Thoracic aorta (tissue), 2 donors: ENCODE measurements at places on chromosomes 1 and 21.

DNA sequence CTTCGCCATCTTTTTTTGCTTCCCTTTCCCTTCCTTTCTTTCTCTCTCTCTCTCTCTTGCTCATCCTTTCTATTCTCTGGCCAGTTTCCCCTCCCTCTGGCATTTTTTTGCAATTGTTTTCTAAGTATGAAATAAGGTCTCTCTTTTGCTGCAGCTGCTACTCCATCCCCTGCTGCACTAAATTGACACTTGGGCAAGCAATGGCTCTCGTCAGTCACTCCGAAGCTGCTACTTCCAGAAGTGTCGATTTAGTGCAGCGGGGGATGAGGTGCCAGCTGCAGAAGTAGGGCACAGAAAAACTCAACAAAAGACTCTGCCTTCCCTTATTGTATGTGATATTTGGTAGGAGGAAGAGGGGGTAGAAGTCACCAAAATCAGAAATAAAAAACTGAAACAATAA is 642.3 kb downstream of the RWDD3 start:
- DNase-seq = no peak

- no peak for DNase-seq
These were observed 530.2 kb downstream of the PTPRC start for GRCh38 chr1:199168888-199169585.

DNA sequence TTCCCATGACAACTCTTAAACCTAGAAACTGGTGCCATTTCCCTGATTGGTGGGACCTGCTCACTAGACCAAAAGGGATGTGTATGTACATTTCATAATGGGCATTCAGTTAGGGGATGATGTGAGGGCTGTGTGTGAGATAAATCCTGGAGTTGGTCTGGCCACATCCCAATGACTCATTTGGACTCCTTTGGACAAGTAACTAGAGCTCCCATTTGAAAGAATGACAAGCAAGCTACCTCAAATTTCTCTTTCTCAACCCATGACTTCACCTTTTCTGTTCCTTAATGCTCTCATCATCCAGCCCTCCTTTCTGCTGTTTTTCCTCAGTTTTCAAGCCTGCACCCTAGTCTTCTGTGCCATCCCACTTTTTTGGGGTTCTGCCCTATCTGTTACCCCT is 27.9 kb downstream of the EBNA1BP2 start:
- no peak for DNase-seq

DNA sequence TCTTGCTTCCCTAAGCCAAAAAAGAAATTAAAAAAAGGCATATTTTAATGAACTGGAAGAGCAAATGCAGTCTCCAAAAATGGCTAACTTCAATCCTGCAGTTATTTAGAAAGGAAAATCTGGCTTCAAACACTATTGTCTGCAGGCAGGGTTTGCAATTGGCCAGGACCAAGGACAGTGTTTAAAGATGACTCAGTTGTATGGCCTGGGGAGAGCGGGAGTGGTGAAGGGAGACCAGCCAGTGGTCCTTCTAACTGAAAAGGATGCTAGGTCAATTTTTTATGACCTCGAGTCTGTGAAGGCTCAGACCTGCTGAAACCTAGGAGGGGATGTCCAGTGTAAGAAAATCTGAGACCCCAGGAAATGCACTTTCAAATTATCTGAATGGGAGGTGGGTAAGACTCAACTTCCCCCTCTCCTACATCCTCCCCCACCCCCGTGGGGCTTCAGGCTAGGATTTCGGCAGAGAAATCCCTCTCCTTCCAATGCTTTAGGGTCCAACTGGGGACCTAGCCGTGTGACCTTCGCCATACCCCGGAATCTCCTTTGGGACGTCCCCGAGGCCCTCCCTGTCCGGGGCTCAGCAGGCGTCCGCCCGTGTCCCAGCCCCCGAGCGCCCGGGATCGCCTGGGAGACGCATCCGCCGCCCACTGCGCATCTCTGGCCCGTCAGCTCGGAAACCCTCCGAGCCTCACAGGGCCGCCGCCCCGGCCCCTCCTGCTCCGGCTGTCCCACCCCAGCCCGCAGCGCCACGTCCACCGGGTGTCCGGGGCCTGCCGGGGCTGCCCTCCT is 602 bp upstream of the RIMKLA start:
- DNase-seq = no peak

- no peak for DNase-seq
These were observed 681.4 kb upstream of the ADGRL2 start for GRCh38 chr1:81119319-81119718.

- no peak for DNase-seq
These were observed 16.9 kb downstream of the MATN1 start for GRCh38 chr1:30706528-30706927.

DNA sequence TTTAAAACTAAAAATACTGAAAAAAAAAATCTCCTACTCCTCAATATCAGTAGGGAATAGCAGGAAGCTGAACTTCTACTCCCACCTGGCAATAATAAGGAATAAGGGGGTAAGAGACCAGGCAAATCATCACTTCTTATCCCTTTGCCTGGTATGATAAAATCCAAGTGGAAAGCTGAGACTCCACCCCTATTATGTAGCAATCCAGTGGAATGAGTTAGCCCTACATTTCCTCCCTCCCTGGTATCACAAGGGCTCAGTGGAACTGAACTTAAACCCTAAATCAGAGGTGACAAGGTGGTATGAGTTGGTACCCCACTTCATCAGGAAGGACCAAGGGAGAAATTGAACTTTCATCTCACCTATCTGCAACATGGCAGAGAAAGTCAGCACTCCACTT is 25.7 kb downstream of the TRIM33 start:
- no peak for DNase-seq

- DNase-seq = no peak
These were observed 177.3 kb upstream of the ETV3 start for GRCh38 chr1:157315544-157315943.

GRCh38 chr1:158035976-158036583 is 42.6 kb downstream of the KIRREL1 start:
- DNase-seq = no peak

GRCh38 chr1:206828765-206829164 is 36.7 kb upstream of the IL20 start:
- no peak for DNase-seq

GRCh38 chr1:219416598-219417238 is 196.2 kb downstream of the ZC3H11B start:
- DNase-seq = no peak

DNA sequence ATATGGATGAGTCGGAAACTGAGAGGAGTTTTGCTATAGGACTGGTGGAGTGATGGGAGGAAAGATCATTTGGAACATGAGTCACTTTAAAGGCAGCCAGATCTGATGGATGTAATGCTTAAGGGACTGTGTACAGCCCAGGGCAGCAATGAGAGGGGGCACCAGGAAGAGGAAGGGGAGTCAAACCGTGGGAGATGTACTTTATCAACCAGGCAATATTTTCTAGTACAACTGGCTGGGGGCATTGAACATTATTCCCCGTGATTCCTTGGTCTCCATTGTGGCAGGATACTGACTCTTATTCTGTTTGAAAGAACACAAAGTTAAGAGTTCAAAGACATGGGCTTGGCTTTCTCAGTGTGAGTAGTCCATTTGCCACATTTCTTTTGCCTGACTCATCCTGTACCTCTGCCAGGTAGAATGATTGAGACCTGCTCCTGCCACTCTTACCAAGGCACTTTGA is 268.2 kb upstream of the NR5A2 start:
- DNase-seq = no peak

- DNase-seq = no peak
These were observed 39.9 kb upstream of the PPP1R15B start for GRCh38 chr1:204451352-204452124.

DNA sequence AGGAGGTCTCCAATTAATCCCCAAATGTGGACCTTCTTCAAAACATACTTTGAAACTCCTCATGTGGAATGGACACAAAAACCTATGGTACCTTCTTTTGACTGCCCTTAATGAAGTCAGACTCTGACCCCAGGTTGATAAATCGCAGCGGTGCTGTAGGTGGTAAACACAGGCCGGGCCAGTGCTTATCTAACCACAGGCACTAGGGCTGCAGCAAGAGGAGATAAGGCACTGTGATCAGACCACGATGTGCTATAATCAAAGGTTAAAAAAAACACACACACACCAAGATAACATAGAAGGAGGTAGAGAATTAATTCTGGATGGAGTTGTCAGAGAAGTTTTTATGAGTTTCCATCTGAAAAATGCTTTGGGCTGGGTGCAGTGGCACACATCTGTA is 52.3 kb upstream of the SIPA1L2 start:
- no peak for DNase-seq

DNA sequence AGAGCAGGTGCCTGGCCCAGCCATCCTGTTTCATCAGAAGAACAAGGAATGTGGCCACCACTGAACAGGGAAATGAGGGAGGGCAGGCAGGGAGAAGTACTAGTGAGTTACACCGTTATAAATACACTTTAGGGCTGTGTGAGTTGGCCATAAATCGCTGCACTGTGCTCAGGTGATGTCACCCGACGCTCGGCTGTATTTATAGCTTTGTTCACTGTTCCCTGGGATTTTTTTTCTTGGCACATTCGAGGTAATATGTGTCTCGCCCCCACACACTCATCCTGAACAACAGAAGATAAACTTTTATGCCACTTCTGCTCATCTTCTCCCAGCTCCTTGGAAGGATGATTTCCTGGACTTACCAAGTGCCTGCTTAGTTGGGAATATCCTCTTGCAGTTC is 9.0 kb upstream of the KIRREL1 start:
- no peak for DNase-seq

DNA sequence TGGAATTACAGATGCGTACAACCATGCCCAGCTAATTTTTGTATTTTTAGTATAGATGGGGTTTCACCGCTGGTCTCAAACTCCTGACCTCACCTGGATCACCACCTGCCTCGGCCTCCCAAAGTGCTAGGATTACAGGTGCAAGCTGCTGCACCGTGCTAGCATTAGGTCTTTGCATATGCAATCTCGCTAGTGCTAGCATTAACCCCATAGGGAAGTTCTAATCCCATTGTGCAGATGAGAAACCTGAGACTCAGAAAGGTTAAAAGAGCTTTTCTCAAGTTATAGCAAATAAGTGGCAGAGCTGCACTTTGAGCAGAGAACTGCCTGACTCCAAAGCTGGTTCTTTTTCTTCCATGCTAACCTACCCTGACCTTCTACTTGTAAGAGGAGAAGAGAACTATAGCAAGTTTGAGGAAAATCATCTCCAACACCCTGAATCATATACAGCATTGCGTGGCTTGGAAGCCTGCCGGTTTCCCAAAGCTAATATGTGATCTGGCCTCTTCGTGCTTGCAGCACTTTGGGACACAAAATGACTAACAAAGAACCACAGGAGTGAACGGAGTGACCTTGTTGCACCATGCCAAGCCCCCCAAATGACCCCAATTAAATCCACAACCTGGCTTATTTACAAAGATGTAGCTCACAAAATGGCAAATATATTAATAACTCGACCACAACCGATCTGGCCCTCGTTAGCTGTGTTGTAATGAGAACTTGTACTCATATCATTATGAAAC is 185.1 kb downstream of the TM2D1 start:
- DNase-seq = no peak

DNA sequence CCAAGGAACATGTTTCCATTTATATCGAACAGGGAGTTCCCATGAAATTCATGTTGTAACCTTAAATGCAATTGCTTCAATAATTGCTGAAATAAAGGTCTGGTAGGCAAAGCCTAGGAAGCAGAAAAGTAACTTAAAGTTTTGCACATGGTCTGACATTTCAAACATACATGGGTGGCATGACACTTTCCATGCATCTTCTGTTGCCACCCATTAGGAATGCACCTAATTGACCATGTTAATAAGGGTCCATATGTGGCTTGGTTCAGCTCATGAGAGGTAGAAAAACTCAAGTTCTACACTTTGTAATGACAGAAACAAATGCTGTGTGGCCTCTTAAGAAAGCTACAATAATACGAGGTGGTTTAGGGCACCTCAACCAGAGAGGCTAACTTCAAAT is 72.0 kb upstream of the GORAB start:
- DNase-seq = no peak

DNA sequence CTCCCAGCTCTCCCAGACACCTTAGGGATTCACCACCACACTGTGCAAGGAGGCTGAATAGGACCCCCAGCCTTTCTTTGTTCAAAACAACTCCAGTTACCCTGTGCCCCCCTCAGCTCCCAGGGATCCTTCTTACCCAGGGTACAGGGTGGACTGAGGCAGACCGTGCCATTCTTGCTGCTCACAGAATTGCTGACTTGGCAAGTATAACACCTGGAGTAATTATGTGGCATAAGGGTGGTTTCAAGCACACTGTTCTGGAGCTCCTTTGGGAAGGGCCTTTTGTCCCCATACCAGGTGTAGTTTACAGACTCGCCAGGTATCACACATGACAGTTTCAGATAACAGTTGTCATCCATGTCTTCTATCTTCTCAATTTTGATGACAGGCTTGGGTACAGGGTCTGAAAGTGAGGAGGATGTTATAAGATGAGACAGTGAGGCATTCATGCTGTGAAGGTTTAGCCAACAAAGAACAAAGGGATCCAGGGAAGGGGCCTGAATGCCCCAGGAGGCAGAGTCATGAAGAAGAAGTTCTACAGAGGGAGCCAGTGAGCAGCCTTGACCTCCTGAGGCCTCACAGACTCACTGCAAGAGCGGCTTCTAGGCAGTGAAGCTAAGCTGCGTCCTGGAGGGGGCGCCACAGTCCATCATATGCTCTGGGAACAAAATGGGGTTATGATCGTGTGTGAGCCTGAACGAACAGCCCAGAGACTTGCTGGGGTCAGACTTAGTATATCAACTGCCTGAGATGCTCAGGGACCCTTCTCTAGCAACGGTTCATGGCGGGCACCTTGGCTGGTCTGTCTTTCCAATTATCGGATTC is 30.3 kb downstream of the CD48 start:
- DNase-seq = no peak

- DNase-seq = no peak
These were observed 467.9 kb downstream of the MRPL39 start for GRCh38 chr21:25139414-25139813.

GRCh38 chr1:234955107-234955731 is 173.4 kb downstream of the TOMM20 start:
- no peak for DNase-seq

- DNase-seq = no peak
These were observed 15.2 kb upstream of the KCNQ4 start for GRCh38 chr1:40768146-40768990.

GRCh38 chr1:58773406-58773840 is 10.4 kb downstream of the JUN start:
- peak; percentile 62 for DNase-seq

DNA sequence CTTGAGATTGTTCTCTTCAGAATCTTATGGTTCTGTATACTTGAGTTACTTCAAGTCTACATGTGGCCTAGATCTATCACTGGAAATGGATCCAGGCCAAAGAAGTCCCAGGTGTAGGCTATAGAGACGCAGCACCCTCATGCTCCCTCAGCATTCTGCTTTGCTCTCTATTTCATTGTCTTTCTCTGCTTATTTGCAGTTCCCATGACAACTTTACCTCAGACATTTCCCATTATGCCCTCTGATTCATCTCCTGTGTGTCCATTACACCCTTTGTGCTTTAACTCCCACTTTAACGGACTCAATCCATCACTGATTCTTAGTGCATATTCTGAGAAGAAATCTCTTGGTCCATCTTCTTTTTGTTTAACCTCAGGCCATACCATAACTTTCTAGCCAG is 236.9 kb upstream of the NRIP1 start:
- no peak for DNase-seq

GRCh38 chr21:28345934-28346333 is 646.7 kb downstream of the LTN1 start:
- no peak for DNase-seq

- DNase-seq = no peak
These were observed 119.7 kb downstream of the ZNF281 start for GRCh38 chr1:200290010-200290685.
